Stimulated activated CD8-positive, alpha-beta memory T cell treated with anti-CD3 and anti-CD28 coated beads, Interleukin-7, amount 100 ng/mL, for 24 hours (primary cell): ENCODE measurements at places on chromosomes 7 and 10.

DNA sequence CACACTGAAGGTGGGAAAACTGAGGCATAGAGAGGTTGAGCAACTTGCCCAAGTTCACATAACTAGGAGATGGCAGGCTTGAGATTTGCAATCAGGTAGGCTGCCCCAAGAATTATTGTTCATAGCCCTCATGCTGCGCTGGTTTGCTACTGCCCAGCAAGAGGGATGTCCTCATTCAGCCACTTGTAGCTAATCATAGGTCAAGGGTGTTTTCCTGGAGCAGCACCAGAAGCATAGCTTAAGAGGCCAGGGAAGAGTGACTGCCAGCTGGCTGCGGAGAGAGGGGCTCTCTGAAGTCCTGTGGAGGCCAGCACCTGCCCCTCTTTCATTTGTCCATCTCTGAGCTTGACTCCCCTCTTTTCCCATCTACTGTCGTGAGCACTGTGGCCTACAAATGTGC is 15.0 kb downstream of the CDHR3 start:
- DNase-seq, result no peak

- no peak for DNase-seq
These were observed 59.6 kb downstream of the RUNDC3B start for GRCh38 chr7:87687653-87688254.

DNA sequence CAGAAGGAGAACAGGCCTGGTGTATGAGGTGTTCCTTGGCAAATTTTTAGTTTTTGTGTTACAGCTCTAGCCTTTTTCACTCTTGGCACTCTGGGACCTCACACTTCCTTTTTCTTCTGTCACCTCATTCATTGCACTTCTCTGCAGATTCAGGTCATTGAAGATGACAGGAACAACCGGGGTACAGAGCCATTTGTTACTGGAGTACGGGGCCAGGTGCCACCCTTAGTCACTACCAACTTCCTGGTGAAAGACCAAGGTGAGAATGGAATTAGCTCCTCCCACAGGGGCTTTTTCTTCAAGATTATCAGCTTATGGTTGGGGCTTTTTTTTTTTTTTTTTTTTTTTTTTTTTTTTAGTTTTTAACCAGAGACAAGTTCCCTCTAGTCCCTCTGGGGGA is 18.5 kb upstream of the CHCHD1 start:
- DNase-seq, result no peak

- DNase-seq, result no peak
These were observed 78.8 kb upstream of the PRSS1 start for GRCh38 chr7:142670511-142670910.

GRCh38 chr10:92810934-92811532 is 37.3 kb upstream of the EXOC6 start:
- DNase-seq, result no peak

GRCh38 chr10:117457071-117457810 is 82.0 kb upstream of the PDZD8 start:
- DNase-seq, result no peak

GRCh38 chr10:69780077-69780476 is 21.6 kb upstream of the COL13A1 start:
- no peak for DNase-seq

DNA sequence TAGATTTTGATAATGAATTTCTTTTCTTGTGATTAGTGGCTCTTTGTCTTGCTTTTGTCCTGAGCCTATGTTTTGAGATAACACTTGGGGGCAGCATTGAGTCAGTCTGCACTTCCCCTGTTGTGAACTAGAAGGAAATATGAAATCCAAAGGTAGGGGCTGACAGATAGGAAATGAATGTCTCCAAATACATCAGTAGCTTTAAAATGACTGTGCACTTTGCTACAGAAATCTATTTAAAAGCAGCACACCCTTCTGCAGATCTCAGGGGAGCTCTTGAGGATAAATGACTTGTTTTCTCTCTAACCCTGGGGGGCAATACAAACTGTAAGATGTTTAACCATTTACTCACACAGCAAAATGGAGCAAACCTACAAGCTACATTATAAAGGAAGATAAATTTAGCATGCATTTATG is 176.0 kb upstream of the MYO3A start:
- DNase-seq, result no peak

GRCh38 chr10:86109421-86109820 is 257.2 kb downstream of the GRID1 start:
- no peak for DNase-seq

DNA sequence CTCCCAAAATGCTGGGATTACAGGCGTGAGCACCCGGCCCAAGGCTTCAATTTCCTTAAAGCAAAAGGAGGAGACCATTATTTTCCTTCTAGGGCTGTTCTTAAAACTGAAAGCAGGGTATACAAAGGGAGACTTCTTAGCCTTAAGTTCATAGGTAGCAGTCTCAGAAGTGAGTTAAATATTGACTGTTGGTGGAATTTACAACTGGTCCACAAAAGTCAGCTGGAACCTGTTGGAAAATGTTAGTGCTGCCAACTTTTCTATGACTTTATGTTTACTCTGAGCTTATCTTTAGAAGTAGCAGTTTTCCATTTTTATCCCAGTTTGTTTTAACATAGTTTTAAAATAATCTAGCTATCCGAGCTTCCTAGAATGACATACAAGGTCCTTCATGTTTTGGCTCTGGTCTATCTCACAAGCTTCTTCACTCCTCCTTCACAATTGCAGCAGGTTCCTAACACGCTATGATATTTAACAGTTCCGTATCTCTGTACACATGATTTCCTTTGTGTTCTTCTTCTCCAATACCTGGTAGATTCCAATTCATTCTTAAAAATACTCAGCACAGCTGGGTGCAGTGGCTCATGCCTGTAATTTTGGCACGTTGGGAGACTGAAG is 3.3 kb downstream of the SLC26A3 start:
- no peak for DNase-seq

- no peak for DNase-seq
These were observed 942.4 kb downstream of the XPNPEP1 start for GRCh38 chr10:108980869-108981268.

- DNase-seq, result no peak
These were observed 10.7 kb downstream of the A1CF start for GRCh38 chr10:50874723-50875122.

GRCh38 chr10:127849921-127850320 is 42.8 kb downstream of the CLRN3 start:
- DNase-seq, result no peak

DNA sequence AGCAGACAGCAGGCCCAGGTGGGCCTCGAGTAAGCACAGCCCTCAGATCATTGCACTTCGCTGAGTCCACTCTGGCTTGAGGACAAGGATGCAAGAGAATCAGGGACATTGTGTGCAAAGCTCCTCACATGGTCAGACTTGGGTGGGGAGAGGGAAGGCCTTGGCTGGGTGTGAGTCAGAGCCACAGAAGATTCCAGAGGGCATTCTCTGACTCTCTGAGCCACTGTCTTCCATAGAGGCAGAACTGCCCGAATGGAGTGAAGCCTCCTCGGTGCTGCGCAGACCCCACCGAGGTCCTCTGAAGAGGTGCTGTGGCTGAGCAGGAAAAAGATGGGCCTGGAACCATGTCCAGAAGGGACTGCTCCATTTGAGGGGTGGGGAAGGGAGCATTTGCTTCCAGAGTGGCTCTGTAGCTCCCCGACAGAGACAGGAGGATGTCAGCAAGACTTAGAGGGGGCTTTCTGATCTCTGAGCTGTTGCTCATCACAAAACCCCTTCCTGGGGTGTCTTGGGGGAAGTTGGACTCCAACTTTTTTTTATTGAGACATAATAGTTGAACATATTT is 120.8 kb downstream of the PTPN20 start:
- no peak for DNase-seq

DNA sequence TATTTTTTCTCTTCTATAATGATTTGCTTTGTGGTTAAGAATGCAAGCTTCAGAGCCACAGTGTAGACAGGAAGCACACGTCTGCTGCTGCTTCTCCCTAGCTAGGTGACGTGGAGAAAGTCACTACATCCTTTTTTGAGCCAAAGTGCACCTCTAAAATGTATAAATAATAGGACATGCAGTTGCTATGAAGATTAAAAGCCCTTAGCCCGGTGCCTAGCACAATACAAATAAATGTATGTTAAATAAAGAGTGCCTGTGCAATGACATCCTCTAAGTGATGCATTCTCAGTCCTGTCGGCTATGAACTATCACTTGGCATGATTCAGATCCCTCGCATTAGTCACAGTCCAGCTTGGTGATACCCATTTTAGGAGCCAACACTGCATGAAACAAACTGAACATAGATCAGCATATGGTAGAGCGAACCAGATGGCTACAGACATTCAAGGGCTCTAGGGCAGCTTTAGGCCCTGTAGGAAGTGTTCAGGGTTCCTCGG is 4.8 kb upstream of the TRDMT1 start:
- no peak for DNase-seq

DNA sequence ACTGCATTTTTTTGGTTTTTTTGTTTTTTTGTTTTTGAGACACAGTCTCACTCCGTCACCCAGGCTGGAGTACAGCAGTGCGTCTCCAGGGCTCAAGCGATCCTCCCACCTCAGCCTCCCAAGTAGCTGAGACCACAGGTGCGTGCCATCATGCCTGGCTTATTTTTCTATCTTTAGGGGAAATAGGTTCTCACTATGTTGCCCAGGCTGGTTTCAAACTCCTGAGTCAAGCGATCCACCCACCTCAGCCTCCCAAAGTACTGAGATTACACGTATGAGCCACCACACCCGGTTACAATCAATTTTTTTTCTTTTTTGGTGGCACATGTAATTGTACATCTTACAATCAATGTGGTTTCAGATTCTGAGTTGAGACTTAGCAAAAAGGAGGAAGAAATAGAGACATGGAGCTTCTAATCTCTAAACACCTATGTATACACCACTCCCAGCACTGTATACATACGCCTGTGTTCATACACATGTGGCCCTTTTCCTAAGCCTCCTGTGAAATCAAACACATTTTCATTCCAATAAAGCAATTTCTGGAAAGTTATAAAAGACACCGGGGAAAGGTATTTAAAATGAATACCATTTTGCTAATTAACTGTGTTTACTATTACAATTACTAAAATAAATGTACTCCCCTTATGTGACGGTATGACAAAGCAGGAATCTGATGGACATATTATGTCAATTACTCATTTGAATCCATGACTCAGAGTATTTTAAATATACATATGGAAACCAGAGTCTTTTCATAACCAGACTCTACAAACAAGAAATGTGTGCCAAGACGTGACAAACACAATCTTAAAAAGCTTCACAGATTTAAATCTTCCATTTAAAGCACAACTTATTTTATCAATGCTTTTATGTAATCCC is 40.9 kb downstream of the SMURF1 start:
- peak; percentile 8 for DNase-seq

DNA sequence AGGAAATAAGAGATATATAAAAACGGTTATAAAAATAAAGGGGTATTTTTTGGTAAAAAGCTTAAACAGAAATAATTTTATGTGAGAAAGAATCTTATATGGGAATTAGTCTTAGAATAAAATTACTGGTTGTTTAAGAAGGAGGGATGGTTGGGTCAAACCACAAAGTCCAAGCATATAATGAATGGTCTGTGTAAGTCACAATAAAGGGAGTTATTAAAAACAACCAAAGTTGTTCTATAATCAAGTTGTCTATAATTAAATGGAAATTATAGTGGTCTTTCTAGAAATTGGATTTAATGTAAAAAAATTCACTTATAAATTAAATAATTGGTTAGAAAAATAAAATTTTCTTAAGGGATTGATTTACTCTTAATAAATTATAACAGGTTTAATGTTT is 304.8 kb downstream of the POM121L12 start:
- DNase-seq, result no peak

GRCh38 chr10:97215619-97216260 is 30.0 kb upstream of the SLIT1 start:
- DNase-seq, result no peak

GRCh38 chr10:72525277-72525676 is 100.6 kb downstream of the MICU1 start:
- DNase-seq, result no peak

GRCh38 chr10:47321521-47322195 is 596 bp upstream of the GDF2 start:
- DNase-seq, result no peak

- DNase-seq, result no peak
These were observed 18.6 kb upstream of the VDAC2 start for GRCh38 chr10:75191821-75192568.

DNA sequence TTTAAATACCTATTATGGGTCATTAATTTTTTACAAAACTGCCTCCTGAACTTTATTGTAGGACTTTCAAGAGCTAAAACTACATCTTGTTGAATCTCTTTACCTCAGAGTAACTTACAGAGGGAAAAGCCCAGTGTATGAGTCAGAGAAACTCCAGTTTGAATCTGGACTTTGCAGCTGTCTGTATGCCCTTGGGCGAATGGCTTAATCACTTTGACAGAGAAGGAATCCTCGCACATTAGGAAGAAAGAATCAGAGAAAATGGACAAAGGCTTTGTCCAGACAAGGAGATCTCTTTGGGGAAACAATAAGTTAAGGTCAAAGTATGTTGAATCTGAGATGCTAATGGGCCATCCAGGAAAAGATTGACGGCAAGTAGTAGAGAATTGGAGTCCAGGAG is 484.2 kb upstream of the CELF2 start:
- no peak for DNase-seq

DNA sequence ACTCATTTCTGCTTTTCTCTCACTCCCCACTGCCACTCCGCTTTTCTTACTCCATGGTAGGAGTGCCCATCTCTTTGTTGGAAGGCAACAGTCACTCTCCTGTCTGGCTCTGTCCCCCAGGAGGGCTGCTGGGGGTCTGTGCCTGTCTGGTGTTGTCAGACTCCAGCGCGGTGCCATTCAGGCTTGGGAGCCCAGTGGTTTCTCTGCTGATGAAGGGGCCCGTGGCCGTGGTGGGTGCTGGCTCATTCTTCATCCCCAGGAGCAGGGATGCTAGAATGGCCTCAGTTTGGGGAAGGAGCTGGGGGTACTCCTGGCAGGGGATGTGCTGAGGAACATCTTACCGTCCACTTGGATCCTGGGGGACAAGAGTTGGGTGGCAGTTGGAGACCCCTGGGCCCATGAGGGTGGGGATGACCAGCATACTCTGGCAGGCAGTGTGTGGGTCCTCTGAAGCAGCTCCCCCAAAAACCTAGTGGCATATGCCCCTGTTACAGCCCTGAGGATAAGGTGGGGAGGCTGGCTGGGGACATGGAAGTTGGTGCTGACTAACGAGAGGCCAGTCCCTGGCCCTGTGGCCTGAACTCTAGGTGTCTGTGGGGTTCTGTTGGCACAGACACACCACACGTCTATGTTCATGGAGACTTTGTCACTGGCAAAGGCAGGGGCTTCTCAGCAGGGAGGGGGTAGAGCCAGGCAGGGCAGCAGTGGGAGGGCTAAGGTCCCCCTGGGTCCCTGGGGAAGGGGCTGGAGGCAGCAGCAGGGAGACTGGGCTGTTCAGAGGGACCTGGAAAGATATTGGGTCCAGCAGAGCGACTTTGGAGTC is 102.8 kb upstream of the RET start:
- DNase-seq, result no peak

DNA sequence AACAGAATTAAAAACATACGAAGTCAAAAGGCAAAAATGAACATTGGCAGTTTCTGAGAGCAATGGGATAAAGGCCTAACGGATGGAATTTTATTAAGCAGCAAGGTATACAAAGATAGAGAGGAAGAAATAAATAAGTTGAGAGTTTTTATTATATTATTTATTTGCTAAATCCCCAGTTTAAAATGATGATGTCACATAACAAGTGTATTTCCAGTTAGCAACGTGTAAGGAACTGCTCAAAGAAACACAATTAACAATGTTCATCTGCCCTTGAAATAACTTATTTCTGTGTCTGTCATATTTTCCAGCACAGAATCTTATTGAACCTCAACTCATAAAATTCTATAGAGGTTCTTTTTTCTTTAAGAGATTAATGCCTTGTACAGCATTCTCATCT is 108.6 kb upstream of the TMEM106B start:
- no peak for DNase-seq

- no peak for DNase-seq
These were observed 296.1 kb downstream of the ZEB1 start for GRCh38 chr10:31615129-31615528.
